Activated naive CD8-positive, alpha-beta T cell treated with anti-CD3 and anti-CD28 coated beads for 36 hours (primary cell): ENCODE measurements at places on chromosomes 11 and 22. TPM values are rescaled to one million over a fixed set of nuclear protein-coding genes. Genes with fewer than 3 reads are reported as not detected.

GRCh38 chr11:95950905-95951304 lies 27.0 kb upstream of the MTMR2 start:
- DNase-seq = no peak

GRCh38 chr11:68523743-68524142 lies 63.2 kb downstream of the PPP6R3 start:
- DNase-seq = no peak

DNA sequence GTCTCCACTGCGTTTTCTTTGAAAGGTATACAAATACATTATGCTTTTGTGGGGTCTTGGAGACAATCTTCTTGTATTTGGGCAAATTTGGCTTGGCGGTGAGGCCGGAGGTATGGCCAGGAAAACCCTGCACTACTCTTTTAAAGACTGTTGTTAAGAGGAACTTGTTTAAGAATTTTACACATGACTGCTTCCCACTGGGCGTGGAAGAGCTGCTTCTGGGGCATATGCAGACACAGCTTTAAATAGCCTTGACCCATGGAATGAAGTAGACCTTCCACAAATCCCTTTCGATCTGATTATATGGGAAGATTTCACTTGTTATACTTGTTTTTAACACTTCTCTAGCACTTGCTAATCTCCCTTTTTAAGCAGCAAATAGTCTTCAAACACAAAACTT lies 453.6 kb downstream of the MN1 start:
- DNase-seq = no peak

The SYT7 gene
- total RNA-seq = not detected

DNA sequence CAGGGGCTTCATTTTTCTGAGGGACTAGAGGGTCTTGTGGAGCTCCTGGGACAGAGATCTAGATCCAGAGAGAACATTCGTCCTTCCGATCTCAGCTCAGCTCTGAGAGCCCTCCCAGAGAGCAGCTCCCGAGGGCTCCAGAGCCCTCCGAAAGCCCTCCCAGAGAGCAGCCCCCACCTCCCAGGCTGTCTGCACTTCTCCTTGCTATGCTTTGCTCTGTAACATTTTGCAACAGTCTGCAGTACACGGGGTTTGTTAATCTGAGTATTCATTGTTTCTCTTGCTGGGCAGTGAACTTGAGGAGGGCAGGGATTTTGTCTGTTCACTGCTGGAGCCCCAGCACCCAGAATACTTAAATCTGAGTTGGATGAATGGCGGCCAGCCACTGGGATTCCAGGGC lies 2.6 kb downstream of the GGA1 start:
- DNase-seq = no peak

The ABCG4 gene
- 0.22 TPM for total RNA-seq
